ENCODE measurements at places on chromosomes 5 and 9. TPM values are rescaled to one million over a fixed set of nuclear protein-coding genes. Genes with fewer than 3 reads are reported as not detected.
A peak's percentile ranks its signal among the peaks of the same experiment; 100 is the strongest.

Gene CD74
- 1,561 TPM for total RNA-seq

Gene CDKN2A
- 16.9 TPM for total RNA-seq

Gene TRPM3
- total RNA-seq: not detected

Gene PCDHA1
- total RNA-seq: not detected

Gene FOXD4L5
- total RNA-seq: 0.18 TPM

Gene GPX3
- total RNA-seq: not detected

Gene SPATA31E1
- not detected for total RNA-seq

Gene GLDC
- 6.3 TPM for total RNA-seq

Gene RPL35
- 1,421 TPM for total RNA-seq

Gene FRMD3
- 0.33 TPM for total RNA-seq

Gene CDHR2
- total RNA-seq: 1.6 TPM

Gene REEP2
- 5.4 TPM for total RNA-seq

Gene ADGRV1
- total RNA-seq: not detected

DNA sequence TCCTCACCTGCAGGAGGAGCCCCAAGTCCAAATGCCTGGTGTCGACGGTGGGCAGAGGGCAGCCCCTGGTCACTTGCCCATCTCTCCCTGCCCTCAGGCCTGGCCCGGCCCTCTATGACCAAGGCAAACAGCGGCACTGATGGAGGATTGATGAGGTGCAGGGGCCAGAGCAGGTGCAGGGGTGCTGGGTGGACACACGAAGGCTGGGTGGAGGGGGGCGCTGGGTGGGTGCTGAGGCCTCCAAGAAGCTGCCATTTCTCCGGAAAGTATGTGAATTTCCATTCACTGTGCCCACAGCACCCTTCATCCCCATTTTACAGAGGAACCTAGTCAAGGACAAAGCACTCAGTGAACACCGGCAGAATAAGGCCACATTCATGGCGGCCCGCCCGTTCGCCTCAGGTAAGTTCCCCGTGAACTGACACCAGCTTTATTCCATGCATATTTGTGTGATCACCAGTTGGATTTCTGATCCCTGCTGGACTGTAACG lies 143.8 kb upstream of the PPP1R26 start:
- peak; percentile 19 for DNase-seq

- DNase-seq: no peak
These were observed 6.4 kb upstream of the P4HA2 start for GRCh38 chr5:132233811-132234683.

GRCh38 chr5:66945389-66946349 lies 250.9 kb downstream of the CD180 start:
- DNase-seq: peak; percentile 46

DNA sequence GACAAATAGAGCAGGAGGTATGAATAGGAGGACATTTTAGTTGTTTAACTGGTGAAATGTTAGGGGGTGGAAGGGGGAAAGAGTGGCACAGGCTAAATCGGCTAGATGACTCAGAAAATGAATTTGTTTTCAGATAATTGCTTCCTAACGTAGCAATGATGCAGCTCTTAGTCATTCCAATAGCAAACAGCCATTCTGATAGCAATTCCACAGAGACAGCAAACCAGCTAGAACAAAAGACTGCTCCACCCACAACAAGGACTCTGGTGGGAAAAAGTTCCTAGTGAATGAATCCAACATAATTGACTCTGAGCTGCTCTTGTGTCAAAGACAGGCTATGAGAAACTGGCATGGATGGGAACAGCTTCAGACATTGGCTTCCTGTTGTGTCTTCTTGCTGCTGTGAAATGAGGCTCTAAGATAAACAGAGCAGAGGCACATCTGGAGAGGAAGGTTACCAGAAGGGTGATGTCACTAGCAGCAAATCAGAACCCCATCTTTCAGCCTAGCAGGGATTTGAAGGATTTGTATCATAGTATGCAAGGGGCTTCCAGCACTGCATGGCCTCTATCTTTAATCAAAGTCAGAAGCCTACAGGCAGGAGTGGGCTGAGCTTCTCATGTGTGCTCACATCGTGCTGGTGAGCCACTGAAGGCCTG lies 28.1 kb upstream of the F2RL1 start:
- peak; percentile 41 for DNase-seq

GRCh38 chr9:79764374-79764773 lies 192.6 kb downstream of the TLE4 start:
- no peak for DNase-seq

DNA sequence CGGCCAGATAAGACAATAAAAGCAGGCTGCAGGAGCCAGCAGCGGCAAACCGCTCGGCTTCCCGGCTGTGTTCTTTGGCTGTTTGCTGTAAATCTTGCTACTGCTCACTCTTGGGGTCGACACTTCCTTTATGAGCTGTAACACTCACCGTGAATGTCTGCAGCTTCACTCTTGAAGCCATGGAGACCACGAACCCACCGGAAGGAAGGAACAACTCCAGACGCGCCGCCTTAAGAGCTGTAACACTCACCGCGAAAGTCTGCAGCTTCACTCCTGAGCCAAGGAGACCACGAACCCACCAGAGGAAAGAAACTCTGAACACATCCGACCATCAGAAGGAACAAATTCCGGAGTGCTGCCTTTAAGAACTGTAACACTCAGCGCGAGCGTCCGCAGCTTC lies 451.7 kb downstream of the AGTPBP1 start:
- peak; percentile 79 for DNase-seq

- no peak for DNase-seq
These were observed 163.5 kb downstream of the NR2F1-AS1 start for GRCh38 chr5:93417490-93417889.

DNA sequence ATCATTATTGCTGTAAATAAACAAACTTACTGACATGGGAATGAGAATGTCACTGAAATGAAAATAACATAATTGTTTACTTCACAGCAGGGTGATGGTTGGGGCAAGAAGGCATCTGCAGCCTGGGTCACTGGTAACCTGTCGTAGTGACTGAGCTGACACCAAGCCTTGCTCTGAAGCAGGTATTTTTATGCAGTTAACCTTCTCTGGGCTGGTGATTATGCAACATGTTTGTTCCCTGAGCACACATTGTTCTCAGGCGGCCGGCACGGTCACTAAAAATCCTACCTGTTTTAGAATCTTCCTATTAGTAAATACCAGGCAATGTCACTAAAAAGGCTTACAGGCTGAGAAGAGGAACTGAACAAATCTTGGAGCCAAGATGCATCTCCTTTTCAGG lies 157.7 kb upstream of the NR3C1 start:
- DNase-seq: no peak

DNA sequence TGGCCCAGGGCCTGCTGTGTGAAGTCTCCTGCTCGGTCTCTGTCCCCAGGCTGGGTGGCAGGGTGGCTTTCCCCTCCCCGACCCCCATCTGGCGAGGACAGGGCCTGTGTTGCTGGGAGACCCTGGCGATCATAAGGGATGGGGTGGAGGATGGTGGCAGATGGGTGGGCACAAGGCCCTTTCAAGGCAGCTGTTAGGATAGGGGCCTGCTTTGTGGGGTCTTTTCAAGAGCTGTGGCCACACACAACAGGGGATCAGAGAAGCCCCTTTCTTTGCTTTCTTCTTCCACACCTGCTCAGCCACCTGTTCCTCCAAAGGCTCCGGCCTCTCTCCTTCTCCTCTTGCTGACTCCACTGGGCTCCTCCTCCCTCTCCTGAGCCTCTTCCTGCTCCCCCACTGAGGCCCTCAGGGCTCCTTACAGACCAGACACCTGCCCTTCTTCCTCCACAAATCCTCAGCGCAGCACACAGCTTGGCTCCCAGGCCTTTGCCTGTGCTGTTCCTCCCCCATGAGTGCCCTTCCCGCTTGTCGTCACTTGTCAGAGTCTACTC lies 15.0 kb upstream of the NEURL1B start:
- no peak for DNase-seq

- no peak for DNase-seq
These were observed 70.3 kb upstream of the VCAN start for GRCh38 chr5:83401122-83401731.

DNA sequence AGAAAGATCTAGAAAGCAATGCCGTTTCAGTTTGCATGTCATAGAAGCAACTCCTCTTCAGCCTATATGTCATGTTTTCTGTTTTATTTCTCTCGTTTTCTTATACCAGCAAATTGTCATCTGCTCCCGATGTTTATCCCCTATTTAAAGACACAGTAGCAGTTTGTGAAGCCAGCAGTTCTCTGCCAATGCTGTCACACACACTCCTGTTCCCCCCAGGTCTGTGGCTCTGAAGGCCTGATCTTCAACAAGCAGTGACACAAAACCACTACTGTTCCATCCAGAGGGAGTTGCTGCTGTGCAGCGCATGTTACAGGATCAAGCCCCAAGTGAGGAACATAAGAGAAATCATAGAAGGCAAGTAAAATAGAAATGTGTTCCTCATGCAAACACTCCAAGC lies 364.1 kb upstream of the SLC30A5 start:
- DNase-seq: no peak

GRCh38 chr5:137188566-137188965 lies 310.6 kb downstream of the SPOCK1 start:
- no peak for DNase-seq

- DNase-seq: no peak
These were observed 26.9 kb downstream of the ADGRV1 start for GRCh38 chr5:90585337-90585986.

GRCh38 chr5:50415912-50416311 lies 25.2 kb downstream of the EMB start:
- DNase-seq: peak; percentile 41

DNA sequence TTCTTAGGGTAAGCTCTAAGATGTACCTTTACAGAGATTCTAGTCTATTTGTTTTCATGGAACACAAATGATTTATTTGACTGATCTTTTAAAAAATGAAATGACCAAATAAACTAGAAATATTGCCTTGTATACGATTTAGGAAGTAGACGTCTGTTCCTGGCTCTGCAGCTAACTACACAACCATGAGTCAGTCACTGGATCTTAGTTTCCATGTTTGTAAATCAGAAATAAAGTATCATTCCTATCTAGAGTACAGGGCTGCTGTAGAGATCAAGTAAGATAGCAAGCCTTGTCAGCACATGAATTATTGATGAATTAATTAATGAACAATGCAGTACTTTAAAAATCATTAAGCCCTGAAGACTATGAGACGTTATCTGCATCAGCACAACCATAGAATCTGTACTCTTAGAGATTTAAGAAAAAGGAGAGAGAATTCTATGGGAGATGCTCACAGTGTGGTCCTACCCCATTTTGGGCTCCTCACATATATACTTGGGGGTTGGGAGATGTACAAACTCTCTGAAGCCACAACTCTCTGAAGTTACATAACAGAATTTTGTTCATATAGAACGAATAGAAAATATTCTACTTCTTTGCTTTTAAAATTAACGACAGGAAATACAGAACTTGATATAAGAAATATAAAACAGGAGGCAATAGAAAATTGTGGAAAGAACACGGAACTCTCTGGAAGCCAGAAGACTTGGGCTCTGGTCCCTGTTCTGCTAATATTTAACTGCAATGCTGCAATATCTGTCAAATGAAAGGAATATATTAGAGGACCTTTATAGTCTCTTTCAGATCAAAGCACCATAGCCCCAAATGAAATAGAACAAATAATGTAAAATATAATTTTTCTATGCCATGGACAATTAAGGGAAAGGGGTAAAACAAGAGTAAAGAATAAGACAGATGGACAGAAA lies 48.4 kb upstream of the HNRNPA0 start:
- no peak for DNase-seq

DNA sequence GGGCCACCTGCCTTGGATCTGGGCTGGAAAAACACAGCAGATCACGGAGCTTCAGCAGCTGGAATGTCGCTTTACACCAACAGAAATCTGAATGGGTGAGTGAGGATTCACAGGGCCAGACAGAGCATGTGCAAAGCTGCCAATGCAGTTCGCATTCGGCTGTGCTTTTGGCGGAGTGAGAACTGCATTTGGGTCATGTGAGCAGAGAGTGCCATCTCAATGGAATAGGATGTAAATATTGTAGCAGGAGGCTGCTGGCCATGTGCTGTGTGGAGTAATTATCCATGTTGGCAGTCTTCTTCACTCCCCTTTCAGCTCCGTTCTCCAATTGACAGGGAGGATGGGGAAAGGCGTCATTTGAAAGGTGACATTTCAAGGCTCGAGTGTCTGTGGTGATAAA lies at the start of gene ANKRD55:
ANKRD55 (minus strand) TSS at position 101 of the 400 bp plus-strand sequence. CDS start 417 bp downstream, outside the sequence.
- no peak for DNase-seq

GRCh38 chr9:36847781-36848673 lies 186.0 kb downstream of the PAX5 start:
- no peak for DNase-seq

GRCh38 chr5:103473725-103474124 lies 88.9 kb downstream of the NUDT12 start:
- no peak for DNase-seq

DNA sequence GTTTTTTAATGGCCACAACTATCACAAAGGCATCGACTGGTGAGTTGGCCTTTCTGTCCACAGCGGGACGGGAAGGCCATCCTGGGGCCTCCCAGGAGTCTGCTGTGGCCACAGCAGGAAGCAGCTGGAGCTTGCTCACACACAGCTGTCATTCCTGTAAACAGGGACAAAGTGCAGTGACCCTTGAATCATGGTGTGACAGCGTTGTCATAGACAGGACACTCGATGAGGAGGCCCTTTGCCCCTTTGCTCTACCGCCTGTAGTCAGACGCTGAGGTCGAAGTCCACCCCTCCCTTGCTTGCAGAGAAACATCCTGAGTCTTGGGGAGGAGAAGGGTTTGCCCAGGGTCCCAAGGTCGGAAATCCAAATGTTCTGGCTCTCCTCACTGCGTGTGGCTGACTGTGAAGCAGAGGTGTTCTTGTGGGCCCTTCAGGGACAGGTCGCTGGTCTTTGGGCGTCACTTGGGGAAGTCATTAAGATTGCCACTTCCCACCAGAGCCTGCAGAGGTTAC lies 35.1 kb downstream of the NDST1 start:
- no peak for DNase-seq

GRCh38 chr5:158502686-158503085 lies 597.0 kb downstream of the EBF1 start:
- DNase-seq: no peak

GRCh38 chr5:194102-194501 lies 2.8 kb downstream of the LRRC14B start:
- DNase-seq: no peak

- no peak for DNase-seq
These were observed 192.5 kb upstream of the RORB start for GRCh38 chr9:74304598-74304997.

DNA sequence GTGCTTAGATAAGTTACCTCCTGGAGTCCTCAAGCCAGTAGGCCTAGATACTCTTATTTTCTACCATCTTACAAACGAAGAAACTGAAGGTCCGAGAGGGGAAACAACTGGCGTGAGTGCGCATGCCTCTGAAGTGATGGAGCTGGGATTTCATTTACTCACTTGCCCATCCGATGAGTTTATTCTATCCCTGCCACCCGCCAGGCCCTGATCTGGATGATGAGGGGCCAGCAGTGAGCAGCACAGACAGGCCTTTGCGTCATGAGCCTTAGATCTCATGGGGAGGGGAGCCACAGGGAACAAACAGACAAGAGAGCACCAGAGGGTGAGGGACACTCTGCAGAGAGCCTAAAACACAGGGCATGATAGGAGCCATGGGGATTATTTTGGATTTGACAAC lies 34.1 kb upstream of the SLC2A8 start:
- no peak for DNase-seq

DNA sequence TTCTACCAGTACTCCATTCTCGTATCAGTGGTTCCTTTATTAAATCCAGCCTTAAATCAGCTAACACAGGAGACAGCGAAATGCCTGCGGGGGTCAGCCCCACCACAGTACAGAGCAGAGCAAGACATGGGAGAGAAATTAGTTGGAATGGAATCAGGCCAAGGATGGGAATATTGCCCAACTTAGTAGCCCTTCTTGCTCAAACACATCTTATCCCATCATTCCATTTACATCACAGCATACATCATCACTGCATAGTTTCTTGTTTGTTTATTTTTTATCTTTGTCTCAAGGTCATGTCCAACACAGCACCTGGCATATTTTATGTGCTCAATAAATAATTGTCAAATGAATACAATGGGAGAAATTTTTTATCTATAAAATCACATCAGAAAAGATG lies 34.3 kb upstream of the DAB2 start:
- DNase-seq: no peak
